Activated CD4-positive, alpha-beta T cell treated with anti-CD3 and anti-CD28 coated beads, Interleukin-2, amount 10 ng/mL, durations not matched to agents 24 days and 14 days (primary cell): ENCODE measurements at places on chromosomes 3 and 15. TPM values are rescaled to one million over a fixed set of nuclear protein-coding genes. Genes with fewer than 3 reads are reported as not detected.

DNASE1L3 gene
- total RNA-seq: not detected in 2 replicates

DNA sequence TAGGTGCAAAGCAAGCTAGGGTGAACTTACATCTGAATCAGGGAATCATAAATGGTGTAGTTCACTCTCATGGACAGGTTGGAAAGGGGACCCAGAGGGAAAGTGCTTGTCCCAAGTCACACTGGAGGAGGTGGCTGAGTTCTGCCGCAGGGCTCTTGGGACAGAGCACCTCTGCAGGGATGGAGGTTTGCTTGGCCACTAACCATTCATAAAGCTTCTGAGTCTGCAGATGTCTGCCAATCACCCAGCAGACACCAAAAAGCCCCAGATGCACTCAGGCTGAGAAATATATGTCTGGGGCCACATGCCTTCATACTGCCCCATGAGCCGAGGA, 17.9 kb upstream of the RTP2 start:
- no peak for DNase-seq
- H3K4me3 ChIP-seq: no peak overlapping the region
- peaks cover 7% of the 10 kb centered on the region for H3K27me3 ChIP-seq

A4GNT gene
- total RNA-seq: not detected in 2 replicates

TMC3 gene
- not detected in 2 replicates for total RNA-seq

GRCh38 chr15:67906382-67906781, 66.5 kb upstream of the RNU6-1 start:
- H3K27ac ChIP-seq: no peak overlapping the region
- no peak overlapping the region for H3K4me3 ChIP-seq
- H3K27me3 ChIP-seq: peaks cover 14% of the 10 kb centered on the region
- H3K4me1 ChIP-seq: no peaks in the 10 kb centered on the region
- no peak for DNase-seq

FAM107A gene
- not detected in 2 replicates for total RNA-seq

- H3K4me3 ChIP-seq: peak overlapping the region; percentile 74
- H3K4me1 ChIP-seq: peaks cover 61% of the 10 kb centered on the region
- peak overlapping the region; percentile 99 for H3K27ac ChIP-seq
- no peaks in the 10 kb centered on the region for H3K27me3 ChIP-seq
Measured at GRCh38 chr15:25847051-25847450, 16.1 kb downstream of the ATP10A start.

DNA sequence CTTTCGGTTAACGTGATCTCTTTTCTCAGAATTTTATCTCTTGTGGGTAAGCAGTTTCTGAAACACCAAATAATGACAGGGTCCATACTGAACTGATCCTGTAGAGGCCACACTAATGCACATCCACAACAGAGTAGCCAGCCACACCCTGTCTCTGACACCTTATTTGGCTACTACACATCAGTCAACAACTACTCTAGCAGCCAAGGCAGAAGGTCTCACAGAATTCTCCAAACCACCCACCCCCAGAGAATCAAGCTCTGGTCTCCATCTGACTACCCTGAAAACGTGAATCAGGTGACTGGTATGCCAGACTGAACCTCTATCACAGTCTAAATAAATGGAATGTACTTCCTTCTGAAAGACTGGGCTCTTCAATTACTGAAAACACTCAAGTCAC, 38.0 kb downstream of the EDC3 start:
- DNase-seq: no peak
- H3K36me3 ChIP-seq: peaks cover 16% of the 10 kb centered on the region
- H3K4me1 ChIP-seq: peaks cover 29% of the 10 kb centered on the region
- no peaks in the 10 kb centered on the region for H3K27me3 ChIP-seq
- no peak overlapping the region for H3K4me3 ChIP-seq
- H3K27ac ChIP-seq: no peak overlapping the region

DNA sequence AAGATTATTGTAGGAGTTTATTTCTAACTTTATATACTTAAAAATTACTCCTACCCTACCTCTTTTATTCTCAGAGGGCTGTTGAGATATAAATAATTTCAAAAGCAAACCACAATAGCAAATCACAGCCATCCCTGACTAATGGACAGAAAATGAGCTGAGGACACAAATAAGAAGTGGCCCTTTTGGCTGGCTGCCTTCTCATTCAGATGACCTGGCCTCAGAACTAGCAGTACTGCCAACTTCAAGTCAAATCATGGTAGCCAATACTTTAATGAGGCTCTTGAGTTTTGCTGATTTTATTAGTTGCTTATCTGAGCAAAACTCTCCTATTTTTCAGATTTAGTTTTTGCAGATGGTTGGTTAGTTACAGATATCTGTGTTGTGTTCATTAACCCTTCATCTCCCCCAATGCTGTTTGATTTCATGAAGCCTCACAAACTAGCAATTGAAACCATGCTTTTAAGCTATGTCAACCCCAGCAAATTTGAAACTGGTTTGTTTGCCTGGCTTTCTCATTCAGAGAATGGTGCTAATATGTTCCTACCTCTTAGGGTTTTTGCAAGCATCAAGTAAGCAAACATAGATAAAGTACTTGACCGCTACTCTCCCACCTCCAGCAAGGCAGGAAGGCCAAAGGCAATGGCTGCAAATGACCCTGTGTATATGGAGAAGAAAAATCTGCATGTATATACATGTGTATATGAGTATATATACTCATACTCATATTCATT, 73.4 kb upstream of the HACD2 start:
- no peak for DNase-seq
- H3K4me3 ChIP-seq: no peak overlapping the region
- H3K4me1 ChIP-seq: no peaks in the 10 kb centered on the region
- no peak overlapping the region for H3K27ac ChIP-seq
- H3K36me3 ChIP-seq: no peaks in the 10 kb centered on the region

- DNase-seq: no peak
- H3K4me3 ChIP-seq: no peak overlapping the region
- H3K36me3 ChIP-seq: no peaks in the 10 kb centered on the region
Measured at GRCh38 chr3:188133219-188133618, 20.7 kb upstream of the LPP start.

GRCh38 chr3:41681479-41681878, 280.4 kb downstream of the ULK4 start:
- no peaks in the 10 kb centered on the region for H3K4me1 ChIP-seq
- no peak overlapping the region for H3K4me3 ChIP-seq
- no peak overlapping the region for H3K27ac ChIP-seq
- DNase-seq: no peak

DNA sequence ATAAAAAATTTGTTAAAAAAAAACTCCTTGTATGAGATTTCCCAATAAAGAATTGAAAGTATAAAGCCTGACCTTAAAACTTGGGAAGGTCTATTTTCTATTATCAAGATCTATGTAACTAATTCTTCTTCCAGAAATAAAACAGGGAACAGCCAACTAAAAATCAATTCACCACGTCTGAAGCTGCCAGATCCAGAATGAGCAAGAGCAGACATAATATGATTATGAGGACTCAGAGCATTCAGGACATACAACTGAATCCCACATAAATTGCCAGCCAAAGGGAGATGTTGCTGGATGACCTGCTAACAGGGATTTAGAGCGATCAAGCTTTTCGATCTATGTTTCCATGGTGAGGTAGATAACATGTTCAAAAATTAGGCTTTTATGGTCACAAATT, 1151.3 kb upstream of the CADM2 start:
- no peaks in the 10 kb centered on the region for H3K4me1 ChIP-seq
- H3K36me3 ChIP-seq: no peaks in the 10 kb centered on the region
- no peaks in the 10 kb centered on the region for H3K27me3 ChIP-seq
- H3K27ac ChIP-seq: no peak overlapping the region

DNA sequence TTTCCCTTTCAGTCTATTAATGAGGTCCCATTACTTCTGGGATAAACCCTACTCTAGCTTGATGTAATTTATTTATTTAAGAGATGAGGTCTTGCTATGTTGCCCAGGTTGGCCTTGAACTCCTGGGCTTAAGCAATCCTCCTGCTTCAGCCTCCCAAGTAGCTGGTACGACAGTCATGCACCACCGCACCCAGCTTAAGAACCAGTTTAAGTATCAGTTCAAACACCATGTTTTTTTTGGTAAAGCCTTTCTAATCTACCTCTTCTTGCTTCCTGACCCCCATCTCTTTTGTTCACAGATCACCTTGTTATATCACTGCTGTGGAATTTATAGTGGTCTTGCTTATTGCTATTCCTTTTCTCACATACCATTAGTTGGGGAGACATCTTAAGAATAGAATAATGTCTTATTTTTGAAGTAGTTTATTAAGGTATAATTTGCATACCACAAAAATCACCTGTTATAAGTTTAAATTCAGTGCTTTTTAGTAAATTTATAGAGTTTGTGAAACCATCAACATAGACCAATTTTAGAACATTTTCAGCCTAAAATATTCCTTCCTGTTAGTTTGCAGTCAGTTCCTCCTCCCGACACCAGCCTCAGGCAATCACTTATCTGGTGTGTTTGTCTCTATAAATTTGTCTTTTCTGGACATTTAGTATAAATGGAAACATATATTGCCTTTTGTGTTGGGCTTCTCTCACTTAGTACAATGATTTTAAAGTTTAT, 257.9 kb downstream of the PDCD6IP start:
- no peaks in the 10 kb centered on the region for H3K27me3 ChIP-seq
- H3K27ac ChIP-seq: no peak overlapping the region
- H3K4me3 ChIP-seq: no peak overlapping the region
- DNase-seq: no peak
- peaks cover 11% of the 10 kb centered on the region for H3K4me1 ChIP-seq
- H3K36me3 ChIP-seq: no peaks in the 10 kb centered on the region

- H3K27me3 ChIP-seq: peaks cover 10% of the 10 kb centered on the region
- H3K4me3 ChIP-seq: no peak overlapping the region
- no peak overlapping the region for H3K27ac ChIP-seq
- DNase-seq: no peak
- H3K36me3 ChIP-seq: no peaks in the 10 kb centered on the region
- peaks cover 8% of the 10 kb centered on the region for H3K4me1 ChIP-seq
Measured at GRCh38 chr3:107970993-107971580, 119.7 kb downstream of the CD47 start.

CATSPER2 gene
- 8.9 and 10.0 TPM in 2 replicates for total RNA-seq

SLC9C1 gene
- not detected in 2 replicates for total RNA-seq

DNA sequence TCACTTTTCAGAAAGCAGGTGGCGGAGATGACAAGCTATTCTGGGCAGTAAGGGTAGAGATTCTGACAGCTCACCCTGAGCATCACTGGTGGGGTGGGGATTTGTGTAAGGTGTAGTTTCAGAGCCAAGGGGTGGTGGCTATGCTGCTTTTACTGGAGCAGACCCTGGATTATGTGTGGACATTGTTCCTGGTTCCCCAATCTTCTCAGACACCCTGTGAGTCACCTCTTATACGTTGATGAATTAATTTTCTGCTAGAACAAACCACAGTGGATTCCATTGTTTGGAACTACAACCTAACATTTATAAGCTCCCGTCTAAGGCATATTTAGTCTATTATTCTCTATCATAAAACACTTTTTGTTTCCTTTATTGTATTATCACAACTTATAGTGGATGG, 169.5 kb upstream of the COL8A1 start:
- H3K27ac ChIP-seq: no peak overlapping the region
- DNase-seq: no peak
- no peaks in the 10 kb centered on the region for H3K36me3 ChIP-seq

DNA sequence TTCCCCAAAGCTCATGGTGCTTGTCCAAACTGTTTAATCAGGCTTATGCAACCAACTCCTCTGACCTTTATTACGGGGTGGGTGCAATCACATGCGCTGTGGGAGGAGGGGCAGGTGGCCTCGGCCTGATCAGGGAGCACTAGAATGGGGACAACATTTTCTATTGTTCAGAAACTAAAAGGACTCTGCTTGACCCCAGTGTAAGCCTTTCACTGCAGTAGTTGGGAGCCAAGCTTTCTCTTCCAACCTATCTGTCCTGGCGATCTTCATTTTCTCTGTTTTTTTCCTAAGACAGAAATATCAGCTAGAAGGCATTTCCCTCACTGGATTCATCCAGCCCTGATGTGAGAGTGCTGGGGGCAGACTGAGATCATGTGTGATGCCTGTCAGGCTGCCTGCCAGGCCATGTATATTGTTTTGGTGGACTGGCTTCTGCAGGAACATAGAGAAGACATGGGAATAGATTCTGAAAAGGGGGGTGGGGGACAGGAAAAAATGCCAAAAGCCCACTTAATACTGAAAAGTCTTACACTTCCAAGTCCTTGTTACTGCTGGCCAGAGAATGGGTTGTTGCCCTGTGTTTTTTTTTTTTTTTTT, 627.0 kb upstream of the TBL1XR1 start:
- H3K4me1 ChIP-seq: peaks cover 9% of the 10 kb centered on the region
- H3K27ac ChIP-seq: no peak overlapping the region
- DNase-seq: no peak
- H3K27me3 ChIP-seq: no peaks in the 10 kb centered on the region

DNA sequence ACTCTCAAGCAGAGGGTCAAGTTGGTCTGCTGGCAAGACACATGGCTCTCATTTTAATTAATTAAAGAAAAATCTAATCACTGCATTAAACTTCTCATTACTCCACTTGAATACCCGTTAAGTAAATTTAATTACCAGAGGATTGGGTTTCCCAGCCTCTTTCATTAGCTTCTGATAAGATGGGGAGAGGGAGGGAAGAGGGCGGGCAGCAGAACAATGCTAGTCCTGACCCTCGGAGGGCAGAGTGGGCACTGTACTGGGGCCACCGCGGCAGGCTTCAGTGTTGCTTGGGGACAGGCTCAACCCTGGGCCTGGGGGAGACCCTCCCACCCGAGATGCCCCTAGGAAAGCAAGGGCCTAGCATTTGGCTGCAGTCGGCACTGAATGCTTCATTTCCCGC, 55.6 kb upstream of the LINGO1 start:
- H3K4me1 ChIP-seq: peaks cover 3% of the 10 kb centered on the region
- H3K27me3 ChIP-seq: peaks cover 6% of the 10 kb centered on the region
- H3K36me3 ChIP-seq: no peaks in the 10 kb centered on the region

FBXO45 gene
- 25.5 and 25.9 TPM in 2 replicates for total RNA-seq

ARHGAP31 gene
- 9.5 and 11.0 TPM in 2 replicates for total RNA-seq

- H3K4me3 ChIP-seq: no peak overlapping the region
- no peaks in the 10 kb centered on the region for H3K4me1 ChIP-seq
- DNase-seq: no peak
- peaks cover 22% of the 10 kb centered on the region for H3K27me3 ChIP-seq
Measured at GRCh38 chr15:56371495-56372147, 6.4 kb downstream of the TEX9 start.

GRCh38 chr15:68594533-68595259, 15.9 kb downstream of the CORO2B start:
- peaks cover 4% of the 10 kb centered on the region for H3K27me3 ChIP-seq
- no peak for DNase-seq
- no peaks in the 10 kb centered on the region for H3K36me3 ChIP-seq

GRCh38 chr3:135629701-135630408, 335.7 kb upstream of the PPP2R3A start:
- H3K4me3 ChIP-seq: no peak overlapping the region
- H3K27ac ChIP-seq: no peak overlapping the region
- no peaks in the 10 kb centered on the region for H3K4me1 ChIP-seq
- no peaks in the 10 kb centered on the region for H3K27me3 ChIP-seq
- no peaks in the 10 kb centered on the region for H3K36me3 ChIP-seq

DNA sequence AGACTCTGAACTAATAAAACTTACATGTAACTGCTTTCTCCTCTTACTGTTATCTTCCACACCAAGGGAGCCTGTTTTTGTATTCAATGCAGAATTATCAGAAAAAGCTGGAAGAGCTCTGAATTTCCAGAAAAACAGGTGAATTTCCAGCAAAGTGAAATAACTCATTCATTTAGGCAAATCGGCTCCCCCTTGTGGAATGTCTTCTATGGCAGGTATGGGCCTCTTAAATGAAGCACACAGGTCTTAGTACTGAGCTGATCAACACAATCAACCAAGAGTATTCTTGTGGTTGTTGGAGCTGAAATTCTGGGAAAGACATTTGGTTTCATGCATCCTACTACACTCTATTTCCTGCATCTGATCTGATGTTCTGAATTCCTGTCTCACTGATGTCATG, 31.0 kb upstream of the PTPRG start:
- no peak overlapping the region for H3K27ac ChIP-seq
- no peak overlapping the region for H3K4me3 ChIP-seq
- H3K36me3 ChIP-seq: no peaks in the 10 kb centered on the region
- H3K27me3 ChIP-seq: peaks cover 4% of the 10 kb centered on the region
- peaks cover 2% of the 10 kb centered on the region for H3K4me1 ChIP-seq
